ENCODE measurements at places on chromosomes 2 and 18. TPM values are rescaled to one million over a fixed set of nuclear protein-coding genes. Genes with fewer than 3 reads are reported as not detected.

- no peak for DNase-seq
- no peak overlapping the region for H3K4me3 ChIP-seq
- no peaks in the 10 kb centered on the region for H3K36me3 ChIP-seq
- no peak overlapping the region for H3K27ac ChIP-seq
Measured at GRCh38 chr2:132581991-132582738, 87.8 kb downstream of the LYPD1 start.

DNA sequence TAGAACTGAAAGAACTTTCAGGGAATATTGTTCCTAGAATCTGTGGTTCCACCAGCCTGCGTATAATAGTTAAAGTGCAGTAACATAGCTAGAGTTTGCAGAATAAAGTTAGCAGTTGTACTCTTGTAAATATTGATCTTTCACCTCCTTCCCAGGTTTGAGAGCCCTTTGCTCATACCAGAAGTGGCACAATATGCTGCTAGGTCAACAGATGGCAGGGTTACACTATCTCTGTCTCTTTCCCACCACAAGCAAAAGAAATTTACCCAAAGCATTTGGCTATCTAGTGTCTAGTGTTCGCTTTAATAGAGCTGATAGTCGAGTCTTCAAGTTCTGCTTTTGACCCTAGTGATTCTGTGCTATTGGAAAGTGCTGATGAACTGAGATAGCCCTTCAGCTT, 119.0 kb upstream of the KLHL14 start:
- H3K4me1 ChIP-seq, result no peaks in the 10 kb centered on the region
- no peaks in the 10 kb centered on the region for H3K27me3 ChIP-seq
- H3K36me3 ChIP-seq, result no peaks in the 10 kb centered on the region
- DNase-seq, result no peak
- H3K27ac ChIP-seq, result no peak overlapping the region

DNA sequence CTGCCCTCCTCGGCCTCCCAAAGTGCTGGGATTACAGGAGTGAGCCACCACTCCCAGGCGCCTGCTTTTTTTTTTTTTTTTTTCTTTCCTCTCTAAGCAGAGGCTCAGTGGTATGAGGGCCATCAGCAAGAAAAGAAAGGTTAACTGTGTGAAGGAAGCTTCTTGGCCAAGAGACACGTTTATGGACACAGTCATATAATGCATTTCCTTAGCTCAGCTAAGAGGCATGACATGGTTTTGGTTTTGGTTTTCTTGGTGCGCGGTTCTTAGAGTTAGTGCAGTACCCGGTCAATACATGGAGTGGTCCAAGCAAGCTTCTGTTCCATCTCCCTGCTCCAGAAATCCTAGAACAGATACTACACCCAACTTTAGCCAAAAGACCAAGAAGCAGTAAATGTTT, 42.6 kb downstream of the RALBP1 start:
- no peaks in the 10 kb centered on the region for H3K27me3 ChIP-seq
- no peak for DNase-seq
- peaks cover 21% of the 10 kb centered on the region for H3K36me3 ChIP-seq
- no peak overlapping the region for H3K4me3 ChIP-seq
- H3K27ac ChIP-seq, result no peak overlapping the region

- no peak for DNase-seq
- no peak overlapping the region for H3K4me3 ChIP-seq
- H3K27me3 ChIP-seq, result no peaks in the 10 kb centered on the region
- H3K36me3 ChIP-seq, result peaks cover 48% of the 10 kb centered on the region
- no peaks in the 10 kb centered on the region for H3K4me1 ChIP-seq
Measured at GRCh38 chr2:206011018-206011614, 74.9 kb downstream of the INO80D start.

DNA sequence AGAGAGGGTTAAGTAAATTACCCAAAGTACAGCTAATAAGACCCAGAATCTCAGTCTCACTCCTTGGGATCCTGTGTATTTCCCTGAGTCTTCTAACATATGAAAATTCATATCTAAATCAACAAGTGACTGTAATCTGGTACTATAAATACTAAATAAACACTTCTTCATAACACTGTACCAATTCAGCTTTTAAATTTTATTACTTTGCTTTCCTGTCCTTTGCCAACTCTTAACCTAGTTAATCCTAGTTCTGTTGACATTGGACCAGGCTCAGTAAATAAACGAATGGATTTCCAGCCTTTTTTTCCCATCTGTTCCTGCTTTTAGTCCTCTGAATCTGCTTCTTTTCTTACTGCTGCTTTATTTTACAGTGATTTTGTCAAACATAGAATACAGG, 13.8 kb downstream of the MRPL35 start:
- no peak overlapping the region for H3K27ac ChIP-seq
- DNase-seq, result no peak
- no peaks in the 10 kb centered on the region for H3K27me3 ChIP-seq
- H3K36me3 ChIP-seq, result peaks cover 55% of the 10 kb centered on the region
- H3K4me1 ChIP-seq, result no peaks in the 10 kb centered on the region

DNA sequence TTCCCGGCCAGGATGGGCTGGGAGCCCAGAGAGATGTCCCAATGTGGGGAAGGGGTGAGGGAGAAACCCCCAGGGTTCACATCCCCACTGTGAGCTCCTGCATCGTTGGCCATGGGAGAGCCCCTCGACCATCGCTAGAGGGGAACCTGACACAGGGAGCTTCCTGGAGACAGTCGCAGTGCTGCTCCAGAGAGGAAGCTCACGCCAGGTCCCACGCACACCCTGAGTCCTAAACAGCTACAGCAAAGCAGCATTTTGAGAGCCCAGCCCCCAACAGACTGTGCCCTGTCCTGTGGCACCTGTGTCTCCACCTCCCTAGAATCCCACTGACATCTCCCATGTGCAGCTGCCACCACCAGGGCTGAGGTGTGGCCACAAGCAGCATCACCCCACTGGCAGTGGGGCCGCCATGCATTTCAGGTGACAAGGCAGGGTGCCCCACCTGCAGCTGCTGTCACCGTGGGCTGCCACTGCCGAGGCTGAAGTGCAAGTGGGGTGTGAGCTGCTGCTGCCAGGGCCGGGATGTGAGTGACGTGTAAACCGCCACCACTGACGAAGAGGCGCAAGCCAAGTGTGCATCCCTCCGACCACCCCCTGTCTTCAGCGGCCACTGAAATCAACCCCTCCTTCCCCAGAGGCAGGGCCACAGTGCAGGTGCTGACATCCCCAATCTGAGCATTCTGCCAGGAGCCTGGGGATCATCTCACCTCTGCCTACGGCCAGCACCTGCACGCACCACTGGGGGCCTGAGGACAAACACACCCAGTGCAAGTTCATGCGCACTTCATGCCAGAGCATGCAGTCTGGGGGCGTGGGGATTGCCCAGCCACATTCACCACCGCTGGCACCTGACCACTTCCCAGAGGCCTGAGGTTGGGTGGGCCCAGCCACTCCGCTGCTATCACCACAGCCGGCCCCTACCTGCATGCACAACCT, 467.7 kb upstream of the SALL3 start:
- H3K4me3 ChIP-seq, result no peak overlapping the region
- no peak for DNase-seq
- H3K27ac ChIP-seq, result no peak overlapping the region
- no peaks in the 10 kb centered on the region for H3K27me3 ChIP-seq
- no peaks in the 10 kb centered on the region for H3K4me1 ChIP-seq

DNA sequence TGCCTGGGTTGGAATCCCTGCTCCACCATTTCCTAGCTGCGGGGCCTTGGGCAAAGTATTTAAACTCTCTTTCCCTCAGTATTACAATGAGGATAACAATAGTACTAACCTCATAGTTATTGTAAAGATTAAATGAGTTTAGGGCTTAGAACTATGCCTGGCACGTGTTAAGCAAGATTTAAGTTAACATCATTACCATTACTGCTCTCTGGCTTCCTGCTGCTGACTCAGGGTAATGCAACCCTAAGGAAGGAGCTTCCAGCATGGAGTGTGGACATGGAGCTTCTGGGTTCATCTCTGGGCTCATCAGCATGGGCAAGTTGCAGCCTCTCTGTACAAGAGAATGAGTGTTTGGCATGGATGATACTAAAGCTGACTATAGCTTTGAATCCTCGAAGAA, 374.2 kb upstream of the MAP2 start:
- no peaks in the 10 kb centered on the region for H3K27me3 ChIP-seq
- H3K36me3 ChIP-seq, result no peaks in the 10 kb centered on the region
- H3K4me1 ChIP-seq, result no peaks in the 10 kb centered on the region
- no peak overlapping the region for H3K4me3 ChIP-seq

GRCh38 chr18:30828700-30829099, 213.8 kb downstream of the DSC3 start:
- H3K4me1 ChIP-seq, result no peaks in the 10 kb centered on the region
- H3K4me3 ChIP-seq, result no peak overlapping the region
- DNase-seq, result no peak
- no peak overlapping the region for H3K27ac ChIP-seq
- H3K36me3 ChIP-seq, result no peaks in the 10 kb centered on the region

GRCh38 chr2:52390651-52391050, 1358.7 kb upstream of the NRXN1 start:
- DNase-seq, result no peak
- no peak overlapping the region for H3K4me3 ChIP-seq
- H3K4me1 ChIP-seq, result no peaks in the 10 kb centered on the region
- no peaks in the 10 kb centered on the region for H3K36me3 ChIP-seq

DNA sequence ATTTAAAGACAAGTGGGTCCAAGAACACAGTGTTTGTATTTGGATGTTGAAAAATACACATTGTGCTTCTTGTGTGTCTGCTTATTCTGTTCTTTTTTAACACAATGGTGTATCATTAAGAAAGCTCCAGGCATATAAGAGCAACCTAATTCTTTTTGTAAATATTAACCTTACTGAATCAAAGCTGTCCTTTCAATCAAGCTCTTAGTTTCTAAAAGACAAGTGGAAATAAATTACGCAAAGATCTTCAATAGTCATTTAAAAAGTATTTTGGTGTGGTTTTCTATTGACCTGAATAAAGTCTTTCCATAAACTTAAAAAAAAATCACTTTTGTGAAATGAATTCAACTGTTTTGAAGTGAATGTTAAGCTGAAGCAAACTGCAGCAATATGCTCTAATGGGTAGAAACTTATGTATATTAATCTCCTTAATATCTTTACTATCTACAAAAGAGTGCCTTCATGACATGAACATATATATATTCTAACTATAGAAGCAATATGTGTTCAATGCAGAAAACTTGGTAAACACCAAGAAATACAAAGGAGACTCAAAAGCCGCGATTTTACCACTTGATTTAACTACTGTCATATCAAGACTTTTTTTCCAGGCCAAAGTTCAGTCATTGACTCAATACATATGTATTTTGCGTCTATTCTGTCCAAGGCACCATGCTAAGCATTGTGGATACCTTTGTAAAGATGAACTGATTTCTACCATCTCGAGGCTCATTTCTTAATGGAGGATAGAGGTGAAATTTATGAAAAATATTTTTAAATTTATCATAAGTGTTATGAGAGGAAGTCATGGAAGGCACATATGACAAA, 97.7 kb downstream of the ARHGAP15 start:
- DNase-seq, result no peak
- peaks cover 40% of the 10 kb centered on the region for H3K36me3 ChIP-seq
- no peaks in the 10 kb centered on the region for H3K27me3 ChIP-seq
- H3K4me1 ChIP-seq, result no peaks in the 10 kb centered on the region

DNA sequence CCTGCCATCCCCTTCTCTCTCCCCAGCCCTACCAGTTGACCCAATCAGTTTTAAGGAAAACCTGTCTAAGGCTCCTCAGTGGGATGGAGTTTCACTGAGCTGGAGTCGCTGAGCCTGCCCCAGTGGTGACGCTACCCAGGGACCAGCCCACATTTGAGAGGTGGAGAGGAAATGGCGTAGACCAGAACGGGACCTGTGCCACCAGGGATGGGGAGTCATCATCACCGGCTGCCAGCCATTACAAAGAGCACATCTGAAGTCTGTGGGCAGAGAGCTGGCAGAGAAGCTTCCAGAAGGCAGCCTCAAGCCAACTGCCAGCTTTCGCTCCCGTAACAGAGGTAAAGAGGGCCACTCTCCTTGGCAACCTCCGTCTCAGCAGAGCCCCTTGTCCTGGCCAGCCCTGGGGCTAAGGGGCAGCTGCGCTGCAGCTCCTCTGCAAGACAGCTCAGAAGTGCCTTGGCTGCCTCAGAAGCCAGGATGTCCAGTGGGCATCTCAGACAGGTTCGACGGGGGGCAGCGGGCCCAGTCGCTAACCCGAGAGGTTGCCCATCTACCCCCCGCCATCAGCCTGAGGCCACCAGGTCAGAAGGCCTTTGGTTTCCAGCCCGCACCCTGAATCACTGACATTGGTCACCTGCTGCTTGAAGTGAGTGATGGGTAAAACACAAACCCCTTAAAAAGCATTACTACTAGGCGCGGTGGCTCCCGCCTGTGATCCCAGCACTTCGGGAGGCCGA, 15.4 kb downstream of the SDC1 start:
- no peak overlapping the region for H3K4me3 ChIP-seq
- H3K27me3 ChIP-seq, result no peaks in the 10 kb centered on the region
- no peaks in the 10 kb centered on the region for H3K4me1 ChIP-seq
- DNase-seq, result no peak
- no peak overlapping the region for H3K27ac ChIP-seq

DNA sequence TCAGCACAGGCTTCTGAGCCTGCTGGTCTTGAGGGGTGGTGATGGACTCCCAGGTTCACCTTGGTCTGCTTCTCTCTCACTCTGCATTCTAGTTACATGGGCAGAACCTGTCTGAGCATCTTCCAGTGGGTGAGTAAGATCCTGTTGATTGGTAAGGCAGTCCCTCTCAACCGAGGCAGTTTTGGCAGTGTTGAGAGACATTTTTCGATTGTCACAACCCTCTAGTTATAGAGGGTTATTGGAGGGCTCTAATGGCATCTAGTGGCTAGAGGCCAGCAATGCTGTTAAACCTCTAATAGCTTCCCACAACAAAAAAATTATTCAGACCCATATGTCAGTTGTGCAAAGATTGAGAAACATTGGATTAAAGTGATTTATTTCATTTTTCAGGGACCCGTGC, 9.3 kb upstream of the MGAT5 start:
- DNase-seq, result no peak
- no peaks in the 10 kb centered on the region for H3K36me3 ChIP-seq
- H3K4me1 ChIP-seq, result peaks cover 39% of the 10 kb centered on the region
- H3K4me3 ChIP-seq, result no peak overlapping the region

GRCh38 chr2:145749556-145749955, 1229.6 kb upstream of the ZEB2 start:
- H3K4me1 ChIP-seq, result no peaks in the 10 kb centered on the region
- H3K27ac ChIP-seq, result no peak overlapping the region
- H3K36me3 ChIP-seq, result no peaks in the 10 kb centered on the region
- H3K27me3 ChIP-seq, result no peaks in the 10 kb centered on the region
- no peak overlapping the region for H3K4me3 ChIP-seq

GRCh38 chr2:179664972-179665812, 196.2 kb downstream of the ZNF385B start:
- H3K27me3 ChIP-seq, result no peaks in the 10 kb centered on the region
- no peak for DNase-seq
- no peak overlapping the region for H3K4me3 ChIP-seq
- H3K27ac ChIP-seq, result no peak overlapping the region
- H3K36me3 ChIP-seq, result no peaks in the 10 kb centered on the region

BOLL gene
- not detected for total RNA-seq

MBD1 gene
- total RNA-seq, result 113 TPM

AAK1 gene
- total RNA-seq, result 249 TPM

CNDP1 gene
- total RNA-seq, result 0.60 TPM

KIAA2012 gene
- total RNA-seq, result not detected

MTIF2 gene
- total RNA-seq, result 20.8 TPM

SP5 gene
- total RNA-seq, result not detected

EIPR1 gene
- 28.8 TPM for total RNA-seq

PRKAG3 gene
- total RNA-seq, result not detected

MAPRE2 gene
- total RNA-seq, result 159 TPM

CAVIN2 gene
- total RNA-seq, result 1.9 TPM

Measured in natural killer cell (primary cell).